ENCODE measurements at places on chromosomes 7 and 10. TPM values are rescaled to one million over a fixed set of nuclear protein-coding genes. Genes with fewer than 3 reads are reported as not detected.

The PAX4 gene
- not detected for total RNA-seq

The SLC13A1 gene
- total RNA-seq = not detected

The GNAT3 gene
- total RNA-seq = not detected

The ACTL6B gene
- total RNA-seq = 109 TPM

The TRIM50 gene
- total RNA-seq = 0.16 TPM

The STMP1 gene
- 24.2 TPM for total RNA-seq

The GDF2 gene
- not detected for total RNA-seq

The SKIDA1 gene
- total RNA-seq = 9.4 TPM

The CREB5 gene
- 8.0 TPM for total RNA-seq

The DGKI gene
- total RNA-seq = 202 TPM

The PRSS2 gene
- not detected for total RNA-seq

The CPA2 gene
- total RNA-seq = not detected

The SEMA4G gene
- total RNA-seq = 8.0 TPM

The RGR gene
- total RNA-seq = 0.47 TPM

The CDC14C gene
- total RNA-seq = 0.31 TPM

The MET gene
- 65.5 TPM for total RNA-seq

The AKR1B15 gene
- not detected for total RNA-seq

The PKD2L1 gene
- total RNA-seq = 0.62 TPM

The IQCE gene
- total RNA-seq = 22.3 TPM

The PRLHR gene
- 4.1 TPM for total RNA-seq

The SAMD9 gene
- 3.3 TPM for total RNA-seq

The CLDN12 gene
- 60.8 TPM for total RNA-seq

The TLX1 gene
- not detected for total RNA-seq

The HSPB1 gene
- 2.7 TPM for total RNA-seq

The H2BK1 gene
- total RNA-seq = not detected

The SRRM3 gene
- total RNA-seq = 6.7 TPM

The AOC1 gene
- total RNA-seq = not detected

The FLNC gene
- 3.6 TPM for total RNA-seq

The NPTX2 gene
- total RNA-seq = 5.8 TPM

The OR9A2 gene
- total RNA-seq = 1.1 TPM

The TAS2R39 gene
- total RNA-seq = not detected

The OR2AE1 gene
- not detected for total RNA-seq
